Mucosa of gallbladder (tissue), 1 donor: ENCODE measurements at places on chromosomes 1 and 21.
A peak's percentile ranks its signal among the peaks of the same experiment; 100 is the strongest.

DNA sequence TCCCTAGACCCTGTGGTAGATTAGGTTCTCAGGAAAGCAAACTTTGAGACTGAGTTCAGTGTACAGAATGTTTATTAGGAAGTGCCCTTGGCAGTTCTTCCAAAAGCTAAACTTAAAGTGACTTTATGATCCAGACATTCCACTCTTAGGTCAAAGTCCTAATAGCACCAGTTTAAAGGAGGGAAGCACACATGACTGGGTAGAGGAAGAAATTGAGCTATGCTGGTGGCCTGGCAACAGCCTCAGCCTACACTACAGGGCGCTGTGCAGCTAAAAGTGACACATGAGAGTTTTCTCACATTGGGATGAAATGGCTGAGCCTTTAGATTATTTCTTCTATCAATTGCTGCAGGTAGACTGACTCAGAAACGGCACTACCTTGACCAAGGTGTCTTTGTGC is 280.4 kb downstream of the BRINP2 start:
- DNase-seq: peak; percentile 41

- no peak for DNase-seq
These were observed 231.7 kb upstream of the C1orf174 start for GRCh38 chr1:4131734-4132133.

DNA sequence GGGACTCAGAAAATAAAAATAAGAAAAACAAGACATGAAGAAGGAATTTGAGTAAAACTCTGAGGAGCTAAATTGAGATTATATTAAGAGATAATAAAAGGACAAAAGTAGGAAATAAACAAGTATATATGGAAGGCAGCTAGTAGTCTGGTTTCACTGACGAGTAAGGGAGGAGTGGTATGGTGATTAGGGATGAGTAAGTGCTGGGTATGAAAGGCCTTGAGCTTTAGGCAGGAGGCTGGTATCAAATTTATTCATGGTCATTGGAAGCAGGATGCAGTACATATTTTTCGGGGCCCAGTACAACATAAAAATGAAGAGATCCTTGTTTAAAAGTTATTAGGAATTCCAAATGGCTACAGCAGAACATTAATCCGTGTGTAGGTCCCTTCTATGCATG is 789.7 kb upstream of the PRMT6 start:
- DNase-seq: no peak

DNA sequence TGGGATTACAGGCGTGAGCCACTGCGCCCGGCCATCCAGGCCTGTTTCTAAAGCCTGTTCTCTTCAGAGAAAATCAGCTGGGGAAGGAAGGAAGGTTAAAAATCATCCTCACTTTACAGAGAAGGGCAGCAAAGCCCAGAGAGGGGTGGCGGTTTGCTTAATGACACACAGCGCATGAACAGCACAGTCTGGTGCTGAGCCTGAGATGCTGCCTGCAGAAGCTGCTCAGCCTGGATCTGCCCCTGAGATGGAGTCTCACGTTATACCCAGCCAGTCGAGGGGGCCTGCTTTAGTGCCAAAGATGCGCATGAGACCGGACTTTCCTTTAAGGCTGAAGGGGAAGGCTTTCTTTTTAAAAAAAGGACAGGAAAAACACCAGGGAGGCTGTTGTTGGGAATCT is 21.3 kb downstream of the HTR6 start:
- no peak for DNase-seq

GRCh38 chr1:82090104-82090503 is 289.4 kb downstream of the ADGRL2 start:
- no peak for DNase-seq

DNA sequence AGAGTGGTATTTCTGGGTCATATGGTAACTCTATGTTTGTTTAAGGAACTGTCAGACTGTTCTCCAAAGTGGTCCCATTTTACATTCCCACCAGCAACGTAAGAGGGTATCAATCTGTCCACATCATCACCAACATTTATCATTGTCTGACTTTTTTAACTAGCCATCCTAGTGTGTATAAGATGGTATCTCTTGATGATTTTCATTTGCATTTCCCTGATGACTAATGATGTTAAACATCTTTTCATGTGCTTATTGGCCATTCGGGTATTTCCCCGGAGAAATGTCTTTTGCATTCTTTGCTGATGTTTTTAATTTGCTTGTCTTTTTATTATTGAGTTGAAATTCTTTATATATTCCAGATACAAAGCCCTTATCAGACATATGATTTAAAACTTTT is 370.1 kb upstream of the NR5A2 start:
- no peak for DNase-seq

DNA sequence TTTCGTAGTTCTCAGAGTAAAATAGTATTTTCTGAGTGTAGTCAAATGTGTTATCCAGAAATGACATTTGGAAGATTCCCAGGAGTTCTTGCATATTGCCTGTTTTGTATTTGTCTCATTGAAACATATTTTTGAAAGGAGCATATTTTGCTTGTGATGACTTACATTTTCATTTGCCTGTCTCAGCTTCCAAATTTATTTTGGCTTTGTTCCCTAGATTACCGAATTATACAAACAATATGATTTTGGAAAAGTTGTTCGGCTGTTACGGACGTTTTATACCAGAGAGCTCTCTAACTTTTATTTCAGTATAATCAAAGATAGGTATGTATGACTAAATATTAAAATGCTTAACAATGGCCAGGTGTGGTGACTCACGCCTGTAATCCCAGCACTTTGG is 46.0 kb downstream of the IARS2 start:
- DNase-seq: no peak

DNA sequence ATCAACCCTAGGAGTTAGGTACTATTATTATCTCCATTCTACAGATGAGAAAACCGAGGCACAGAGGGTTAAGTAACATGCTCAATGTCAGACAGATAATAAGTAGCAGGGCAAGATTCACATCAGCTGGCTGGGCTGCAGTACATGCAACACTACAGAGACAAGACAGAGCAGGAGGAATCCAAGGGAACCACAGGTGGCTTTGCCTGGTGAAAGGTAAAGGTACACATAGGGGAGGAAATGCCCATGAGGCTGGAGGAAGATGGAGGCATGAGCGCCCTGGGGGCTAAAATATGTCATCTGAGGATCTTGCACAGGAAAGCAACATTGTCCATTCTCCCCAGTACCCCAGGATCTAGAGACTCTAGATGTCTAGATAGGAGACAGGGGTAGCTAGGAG is 8.4 kb downstream of the ZBTB21 start:
- DNase-seq: no peak

DNA sequence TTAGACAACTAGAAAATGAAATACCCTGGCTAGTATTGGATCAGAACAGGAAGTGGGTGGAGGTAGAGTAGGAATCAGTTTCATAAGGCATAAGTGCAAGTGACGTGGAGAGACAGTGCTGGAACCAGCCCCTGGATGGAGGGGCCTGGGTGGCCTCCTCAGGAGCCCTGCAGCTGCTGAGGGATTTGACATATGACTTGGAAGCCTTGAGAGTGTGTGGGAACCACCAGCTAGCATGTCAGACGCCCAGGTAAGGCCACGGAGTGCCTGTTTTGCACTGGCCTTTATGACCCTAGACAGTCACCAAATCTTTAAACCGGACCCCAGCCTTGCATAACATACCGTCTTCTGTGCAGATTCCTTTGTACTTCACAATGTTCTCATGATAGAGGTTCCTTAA is 94.4 kb downstream of the RAVER2 start:
- no peak for DNase-seq

DNA sequence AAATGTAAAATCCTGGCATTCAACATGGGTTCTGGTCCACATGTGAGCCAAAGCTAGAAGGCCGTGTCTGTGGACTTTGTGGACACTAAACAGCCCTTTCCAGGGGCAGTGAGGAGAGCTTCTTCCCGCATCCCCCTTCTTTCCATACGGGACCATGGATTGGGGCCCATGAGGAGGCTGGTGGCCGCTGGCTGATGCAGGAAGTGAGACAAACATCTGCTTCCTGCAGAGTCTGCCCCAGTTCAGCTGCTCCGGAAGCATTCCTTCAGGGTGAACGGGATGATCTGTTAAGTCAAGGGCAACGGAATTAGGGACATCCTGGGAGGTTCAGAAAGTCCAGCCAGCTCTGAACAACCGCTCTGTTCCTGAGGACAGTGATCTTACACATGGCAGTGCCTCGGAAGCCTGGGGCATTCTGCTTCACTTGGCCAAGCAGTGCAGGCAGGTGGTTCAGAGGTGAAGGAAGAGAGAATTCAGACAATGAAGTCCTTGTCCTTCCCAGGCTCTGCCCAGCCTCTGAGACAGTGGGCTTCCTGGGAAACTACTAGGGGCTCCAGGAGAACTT is 1.5 kb downstream of the CA6 start:
- no peak for DNase-seq

GRCh38 chr1:94866164-94866807 is 46.1 kb downstream of the SLC44A3 start:
- DNase-seq: no peak

GRCh38 chr21:28671549-28672195 is 321.0 kb downstream of the LTN1 start:
- DNase-seq: no peak

DNA sequence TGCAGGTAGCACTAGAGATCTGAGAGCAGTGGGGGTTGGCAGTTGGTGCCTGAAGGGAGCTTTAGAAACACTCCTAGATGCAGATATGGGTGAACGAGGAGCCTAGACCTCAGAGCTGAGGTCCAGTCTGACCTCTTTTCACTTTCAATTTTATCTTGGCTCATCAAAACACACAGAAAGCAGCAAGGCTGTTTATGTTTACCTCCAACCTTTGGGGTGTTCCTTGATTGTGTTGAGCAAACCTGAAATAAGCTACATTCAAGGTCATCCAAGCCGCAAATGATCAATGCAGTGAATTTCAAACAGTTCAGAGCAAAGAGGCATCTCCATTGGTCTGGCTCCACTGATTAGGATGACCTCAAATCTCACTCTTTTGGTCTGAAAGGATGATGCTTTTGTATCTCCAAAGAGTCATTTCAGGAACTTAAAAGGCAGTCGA is 1.3 kb downstream of the LY9 start:
- no peak for DNase-seq
